SJCRH30 (cell line): ENCODE measurements at places on chromosomes 7 and 10. TPM values are rescaled to one million over a fixed set of nuclear protein-coding genes. Genes with fewer than 3 reads are reported as not detected.

DNA sequence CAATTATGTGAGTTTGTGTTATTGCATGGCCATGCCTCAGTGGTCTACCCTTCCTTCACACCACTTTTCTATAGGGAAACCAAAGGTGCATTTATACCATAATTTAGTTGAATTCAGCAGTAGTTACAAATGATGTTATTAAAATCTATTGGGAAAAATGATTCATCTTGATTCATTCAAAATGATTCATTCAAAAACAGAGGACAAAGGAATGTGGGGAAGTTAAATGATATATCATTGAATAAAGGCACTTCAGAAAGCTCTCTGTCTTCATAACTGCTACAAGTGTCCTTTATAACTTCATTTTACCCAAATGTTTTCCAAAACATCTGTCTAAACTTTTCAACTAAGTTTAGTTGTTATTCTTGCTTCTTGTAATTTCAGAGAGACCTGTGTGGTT lies 722.9 kb downstream of the GRM8 start:
- no peaks in the 10 kb centered on the region for H3K4me1 ChIP-seq
- H3K36me3 ChIP-seq = no peaks in the 10 kb centered on the region
- no peak overlapping the region for H3K4me3 ChIP-seq
- no peak for DNase-seq

GRCh38 chr7:99594948-99595745 lies 2.9 kb upstream of the TMEM225B start:
- no peak for DNase-seq
- no peaks in the 10 kb centered on the region for H3K36me3 ChIP-seq
- no peak overlapping the region for H3K4me3 ChIP-seq
- no peaks in the 10 kb centered on the region for H3K4me1 ChIP-seq
- no peaks in the 10 kb centered on the region for H3K27me3 ChIP-seq

GRCh38 chr10:78028438-78029268 lies 662 bp downstream of the POLR3A start:
- H3K36me3 ChIP-seq = peaks cover 17% of the 10 kb centered on the region
- H3K4me1 ChIP-seq = no peaks in the 10 kb centered on the region
- peak overlapping the region; percentile 87 for H3K4me3 ChIP-seq
- peak overlapping the region; percentile 54 for H3K27ac ChIP-seq
- H3K27me3 ChIP-seq = no peaks in the 10 kb centered on the region
- no peak for DNase-seq

DNA sequence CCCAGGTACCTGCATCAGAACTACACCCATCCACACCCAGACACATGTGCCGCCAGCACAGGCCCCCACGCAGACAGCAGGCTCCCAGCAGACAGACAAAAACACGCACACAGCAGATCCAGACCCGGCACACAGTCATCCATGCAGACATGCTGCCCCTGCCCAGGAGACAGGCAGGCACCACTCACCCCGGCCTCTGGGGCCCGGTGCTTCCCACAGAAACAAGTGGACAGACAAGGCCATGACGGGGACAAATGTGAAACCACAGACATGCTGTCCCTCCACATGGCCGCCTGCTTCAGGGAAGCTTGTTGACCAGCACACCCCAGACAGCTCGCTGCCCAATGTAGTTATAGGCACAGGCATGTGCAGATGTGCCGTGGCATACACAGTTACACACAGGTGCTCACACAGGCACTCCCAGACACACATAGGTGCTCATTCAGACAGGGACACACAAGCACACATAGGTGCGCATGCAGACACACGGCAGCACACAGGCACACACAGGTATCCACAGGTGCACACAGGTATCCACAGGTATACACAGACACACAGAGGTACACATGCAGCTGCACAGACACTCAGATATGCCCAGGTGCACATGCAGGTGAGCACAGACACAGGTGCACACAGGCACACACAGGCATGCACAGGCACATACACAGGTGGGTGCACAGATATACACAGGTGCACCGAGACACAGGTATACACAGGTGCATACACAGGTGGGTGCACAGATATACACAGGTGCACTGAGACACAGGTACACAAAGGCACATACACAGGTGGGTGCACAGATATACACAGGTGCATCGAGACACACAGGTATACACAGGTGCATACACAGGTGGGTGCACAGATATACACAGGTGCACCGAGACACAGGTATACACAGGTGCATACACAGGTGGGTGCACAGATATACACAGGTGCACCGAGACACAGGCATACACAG lies 10.5 kb upstream of the SCART1 start:
- H3K36me3 ChIP-seq = no peaks in the 10 kb centered on the region
- H3K4me3 ChIP-seq = no peak overlapping the region
- H3K27me3 ChIP-seq = no peaks in the 10 kb centered on the region
- DNase-seq = no peak

DNA sequence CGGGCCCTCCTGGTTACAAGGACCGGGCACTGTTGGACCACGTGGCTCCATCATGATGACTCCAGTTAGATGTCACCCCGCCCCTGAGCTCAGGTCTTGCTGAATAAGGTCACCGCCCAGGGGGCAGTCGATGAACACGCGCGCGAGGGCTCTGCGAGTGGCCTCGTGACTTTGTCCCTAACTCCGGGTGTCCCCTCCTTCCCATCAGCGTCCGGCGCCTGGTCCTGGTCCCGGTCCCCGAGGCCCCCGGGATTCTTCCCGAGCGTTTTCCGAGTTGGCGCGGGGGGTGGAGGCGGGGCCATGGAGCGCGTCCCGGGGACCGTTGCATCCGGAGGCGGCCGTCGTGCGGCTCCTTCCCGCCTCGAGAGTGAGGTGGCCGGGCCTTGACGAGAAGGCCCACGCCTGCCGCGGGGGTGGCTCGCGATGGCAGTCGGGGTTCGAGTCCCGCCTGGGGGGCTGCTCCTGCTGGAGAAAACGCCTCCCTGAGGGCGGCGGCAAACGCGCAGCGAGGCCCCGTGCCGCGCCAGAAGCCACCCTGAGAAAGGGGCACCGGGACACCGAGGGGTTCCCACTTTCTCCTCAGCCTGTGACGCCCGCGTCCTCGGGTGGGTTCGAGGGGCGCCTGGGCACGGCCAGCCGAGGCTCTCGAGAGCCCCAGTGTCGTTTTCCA lies 569 bp upstream of the NPTX2 start:
- no peak overlapping the region for H3K27ac ChIP-seq
- no peak overlapping the region for H3K4me3 ChIP-seq
- H3K36me3 ChIP-seq = no peaks in the 10 kb centered on the region
- peaks cover 6% of the 10 kb centered on the region; the same call in 1 of the 2 replicates for H3K27me3 ChIP-seq
- no peak for DNase-seq

Gene PANK1
- 13.6 and 14.2 TPM in 2 replicates for total RNA-seq

Gene CELF2
- total RNA-seq = 60.9 and 65.2 TPM in 2 replicates
